Activated CD4-positive, alpha-beta T cell treated with anti-CD3 and anti-CD28 coated beads, Interleukin-2, Interleukin-6, amounts not matched to agents 100 ng/mL and 50 ng/mL, durations not matched to agents 16 hours and 8 hours (primary cell): ENCODE measurements at places on chromosomes 1 and 21.

- DNase-seq, result no peak
Observed at GRCh38 chr21:31403596-31404333, 59.7 kb upstream of the TIAM1 start.

GRCh38 chr1:17539118-17539476 lies 401 bp upstream of the ARHGEF10L start:
- DNase-seq, result no peak

DNA sequence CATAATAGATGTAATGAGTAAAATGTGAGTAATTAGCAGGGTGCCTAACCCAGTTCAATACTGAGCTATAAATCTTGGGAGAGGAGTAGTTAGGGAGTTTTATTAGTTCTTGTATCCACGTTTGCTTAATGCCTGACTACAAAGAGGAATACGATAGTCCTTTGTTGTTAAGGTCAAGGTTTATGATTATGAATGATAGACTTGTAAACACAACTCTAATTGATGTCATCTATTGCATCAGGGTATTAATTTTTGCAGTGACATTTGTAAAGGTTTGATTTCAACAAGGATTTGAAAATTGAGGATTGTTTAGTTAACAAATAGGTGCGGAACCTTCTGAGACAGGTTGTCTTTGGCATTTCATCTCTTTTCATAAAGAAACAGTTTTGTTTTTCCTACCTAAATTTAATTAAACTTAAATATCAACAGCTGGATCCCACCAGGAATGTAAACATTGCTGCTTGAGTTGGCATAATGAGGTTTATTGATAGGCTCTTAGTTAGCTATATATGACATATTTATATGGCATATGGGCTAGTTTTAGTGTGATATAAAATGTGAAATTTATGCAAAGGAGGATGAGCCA lies 9.7 kb downstream of the SOAT1 start:
- DNase-seq, result no peak

DNA sequence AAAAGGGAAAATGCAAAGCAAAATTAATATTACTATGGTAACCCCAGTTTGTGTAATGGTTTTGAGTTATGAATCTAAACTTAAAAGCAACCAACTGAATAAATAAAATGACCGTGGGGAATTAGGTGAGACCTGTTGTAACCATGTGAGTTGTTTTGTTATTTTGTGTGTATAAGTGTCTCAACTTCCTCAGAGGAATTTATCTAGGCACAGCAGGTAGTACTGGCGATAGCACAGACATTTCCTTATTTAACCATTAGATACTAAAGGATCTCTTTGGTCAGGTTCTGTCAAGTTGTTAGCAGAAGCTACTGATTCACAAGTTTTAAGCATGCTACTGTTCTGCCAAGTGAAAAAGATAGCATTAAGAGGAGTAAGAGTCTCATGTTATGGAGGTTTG lies 39.3 kb upstream of the LRRC7 start:
- DNase-seq, result no peak

DNA sequence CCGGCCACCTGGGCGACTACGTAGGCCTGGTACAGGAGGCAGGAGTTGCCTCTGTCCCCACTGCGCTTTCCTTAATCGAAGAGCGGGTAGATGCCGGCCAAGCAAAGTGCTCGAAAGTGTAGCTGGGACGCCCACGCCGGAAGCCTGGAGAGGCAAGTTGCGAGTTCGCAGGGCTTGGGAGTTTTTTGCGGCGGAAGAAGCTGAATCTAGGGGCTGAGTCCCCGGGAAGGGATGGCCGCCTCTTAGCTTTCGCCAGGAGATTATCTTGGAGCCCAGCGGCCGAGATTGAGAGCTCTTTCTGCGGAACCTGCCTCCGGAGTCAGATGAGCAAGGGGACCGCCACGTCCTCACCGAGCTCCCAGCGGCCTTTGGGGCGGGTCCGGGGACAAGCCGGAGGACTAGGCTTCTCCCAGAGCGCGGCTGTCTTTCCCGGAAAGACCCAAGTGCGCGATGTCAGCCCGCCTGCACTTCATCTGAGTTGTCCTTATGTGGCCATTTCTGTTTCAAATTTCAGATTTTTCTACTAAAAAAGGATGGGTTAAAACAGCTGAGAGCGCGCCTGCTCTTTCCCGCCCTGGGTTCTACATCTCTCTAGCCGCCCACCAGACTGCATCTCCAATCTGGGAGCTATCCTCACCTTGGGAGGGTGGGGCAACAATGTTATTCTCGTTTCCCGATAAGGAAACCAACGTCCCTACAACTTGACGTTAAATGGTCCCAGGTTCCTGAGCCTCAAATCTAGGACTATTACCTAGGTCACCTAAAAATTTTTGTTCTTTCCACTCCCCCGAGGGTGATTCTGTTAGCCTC lies 12.4 kb upstream of the TBX15 start:
- DNase-seq, result no peak

- no peak for DNase-seq
Observed at GRCh38 chr1:77560741-77561140, 121.7 kb downstream of the ZZZ3 start.

DNA sequence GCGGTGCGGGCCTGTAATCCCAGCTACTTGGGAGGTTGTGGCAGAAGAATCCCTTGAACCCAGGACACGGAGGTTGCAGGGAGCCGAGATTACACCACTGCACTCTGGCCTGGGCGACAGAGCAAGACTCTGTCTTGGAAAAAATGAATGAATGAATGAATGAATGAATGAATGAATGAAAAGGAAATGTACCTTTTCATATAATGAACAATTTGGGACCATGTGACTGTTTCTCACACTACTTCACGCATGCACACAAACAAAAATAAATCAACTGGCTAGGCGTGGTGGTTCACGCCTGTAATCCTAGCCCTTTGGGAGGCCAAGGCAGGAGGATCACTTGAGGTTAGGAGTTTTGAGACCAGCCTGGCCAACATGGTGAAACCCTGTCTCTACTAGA lies 24.3 kb downstream of the USP48 start:
- DNase-seq, result no peak

DNA sequence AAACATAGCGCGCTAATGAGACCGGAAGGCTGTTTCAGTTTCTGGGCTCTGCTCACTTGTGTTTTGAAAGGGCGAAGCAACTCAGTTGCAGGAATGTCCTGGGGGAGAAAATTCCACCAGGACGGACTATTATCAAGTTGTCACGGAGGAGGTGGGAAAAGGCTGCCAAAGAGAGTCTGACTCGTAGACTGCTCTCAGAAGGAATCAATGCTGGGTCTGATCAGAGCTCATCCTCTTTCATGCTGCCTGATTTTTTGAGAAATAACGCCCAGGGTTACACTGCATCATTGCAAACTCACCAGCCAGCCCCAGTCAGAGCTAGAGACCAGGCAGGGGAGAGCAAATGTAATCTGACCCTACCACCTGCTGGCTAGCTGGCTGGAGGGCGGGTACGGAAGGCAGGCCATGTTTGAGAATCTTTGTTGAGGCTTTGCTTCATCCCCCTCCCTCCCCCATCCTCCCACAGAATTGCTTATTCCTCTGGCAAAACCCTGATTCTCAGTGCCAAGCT lies 36.4 kb upstream of the BCL9 start:
- DNase-seq, result no peak

GRCh38 chr1:167805041-167805556 lies 83.3 kb downstream of the MPZL1 start:
- peak; percentile 51 for DNase-seq

DNA sequence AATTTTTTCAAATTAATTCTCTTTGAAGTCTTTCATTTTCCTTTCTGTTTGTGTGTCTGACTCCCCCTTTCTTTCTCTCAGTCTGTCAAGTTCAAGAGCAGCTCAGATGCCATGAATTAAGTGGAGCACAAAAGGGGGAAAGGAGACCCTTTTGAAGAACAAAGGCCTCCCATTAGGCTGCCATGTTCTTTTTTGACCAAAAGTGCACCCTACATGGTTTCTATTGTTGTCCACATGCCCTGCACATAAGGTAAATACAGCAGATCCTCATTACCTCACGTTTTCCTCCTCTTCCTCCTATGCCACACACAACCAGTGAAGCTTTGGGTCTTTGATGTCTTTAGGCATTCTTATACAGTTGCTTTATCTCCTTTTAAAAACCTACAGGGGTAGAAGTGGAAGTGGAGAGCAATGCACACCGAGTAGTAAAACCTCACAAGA lies 47.7 kb downstream of the POU2F1 start:
- DNase-seq, result no peak

GRCh38 chr1:16418823-16419425 lies 18.3 kb downstream of the SPATA21 start:
- peak; percentile 27 for DNase-seq
